ENCODE measurements at places on chromosomes 6 and 20. TPM values are rescaled to one million over a fixed set of nuclear protein-coding genes. Genes with fewer than 3 reads are reported as not detected.
A peak's percentile ranks its signal among the peaks of the same experiment; 100 is the strongest.

Gene TRIM15
- not detected for polyA plus RNA-seq

Gene ATP9A
- polyA plus RNA-seq, result 6.9 TPM

GRCh38 chr6:118598324-118598723, 50.2 kb downstream of the PLN start:
- H3K4me3 ChIP-seq, result no peak overlapping the region
- no peaks in the 10 kb centered on the region for H3K27me3 ChIP-seq
- no peaks in the 10 kb centered on the region for H3K4me1 ChIP-seq
- H3K27ac ChIP-seq, result no peak overlapping the region
- no peak for DNase-seq

- H3K4me1 ChIP-seq, result no peaks in the 10 kb centered on the region
- H3K4me3 ChIP-seq, result no peak overlapping the region
- H3K27ac ChIP-seq, result no peak overlapping the region
- H3K36me3 ChIP-seq, result no peaks in the 10 kb centered on the region
Measured at GRCh38 chr6:37492991-37493660, 6.6 kb downstream of the CCDC167 start.

DNA sequence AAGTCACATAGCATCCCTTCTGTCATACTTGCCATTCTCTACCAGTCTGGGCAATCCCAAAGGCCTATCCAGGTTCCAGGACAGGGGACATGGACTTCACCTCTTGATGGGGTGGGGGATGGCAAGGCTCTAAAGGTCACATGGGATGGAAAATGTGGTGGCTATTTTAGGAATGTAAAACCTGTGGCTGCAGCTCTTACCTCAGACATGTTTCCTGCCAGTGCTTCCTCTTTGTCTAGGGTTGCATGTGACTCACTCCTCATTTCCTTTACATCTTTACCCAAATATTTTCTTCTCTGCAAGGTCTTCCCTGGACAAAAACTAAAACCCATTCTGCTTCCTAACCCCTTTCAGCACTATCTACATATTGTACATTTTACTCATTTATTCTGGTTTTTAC, 135.7 kb downstream of the BTBD3 start:
- H3K27me3 ChIP-seq, result no peaks in the 10 kb centered on the region
- H3K4me1 ChIP-seq, result no peaks in the 10 kb centered on the region
- DNase-seq, result peak; percentile 25
- no peak overlapping the region for H3K4me3 ChIP-seq
- no peaks in the 10 kb centered on the region for H3K36me3 ChIP-seq

DNA sequence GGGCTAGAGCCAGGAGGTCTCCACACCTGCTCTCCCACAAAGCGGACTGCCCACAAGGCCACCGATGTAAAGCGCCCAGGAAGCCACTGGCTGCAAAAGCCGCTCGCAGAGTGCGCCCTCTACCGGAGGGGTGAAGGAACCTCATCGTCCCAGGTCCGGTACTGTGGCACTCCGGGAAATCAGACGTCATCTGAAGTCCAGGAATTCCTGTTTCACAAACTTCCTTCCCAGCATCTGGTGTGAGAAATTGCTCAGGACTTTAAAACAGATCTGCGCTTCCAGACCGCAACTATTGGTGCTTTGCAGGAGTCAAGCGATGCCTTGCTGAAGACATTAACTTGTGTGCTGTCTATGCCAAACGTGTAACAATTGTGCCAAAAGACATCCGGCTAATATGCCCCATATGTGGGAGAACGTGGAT, 115.1 kb upstream of the ARID1B start:
- H3K4me3 ChIP-seq, result no peak overlapping the region
- no peaks in the 10 kb centered on the region for H3K36me3 ChIP-seq
- peak; percentile 82 for DNase-seq
- H3K4me1 ChIP-seq, result peaks cover 29% of the 10 kb centered on the region
- no peak overlapping the region for H3K27ac ChIP-seq

All from GM23248 (cell line).